Heart right ventricle (tissue), 16 donors: ENCODE measurements at places on chromosomes 6 and 20. TPM values are rescaled to one million over a fixed set of nuclear protein-coding genes. Genes with fewer than 3 reads are reported as not detected.

GRCh38 chr6:152948150-152948768 lies 34.6 kb downstream of the FBXO5 start:
- DNase-seq: peak; percentile 7

- DNase-seq: no peak
Observed at GRCh38 chr6:163249651-163250101, 164.8 kb upstream of the QKI start.

GRCh38 chr6:117557951-117558350 lies 44.4 kb downstream of the GOPC start:
- DNase-seq: no peak

DNA sequence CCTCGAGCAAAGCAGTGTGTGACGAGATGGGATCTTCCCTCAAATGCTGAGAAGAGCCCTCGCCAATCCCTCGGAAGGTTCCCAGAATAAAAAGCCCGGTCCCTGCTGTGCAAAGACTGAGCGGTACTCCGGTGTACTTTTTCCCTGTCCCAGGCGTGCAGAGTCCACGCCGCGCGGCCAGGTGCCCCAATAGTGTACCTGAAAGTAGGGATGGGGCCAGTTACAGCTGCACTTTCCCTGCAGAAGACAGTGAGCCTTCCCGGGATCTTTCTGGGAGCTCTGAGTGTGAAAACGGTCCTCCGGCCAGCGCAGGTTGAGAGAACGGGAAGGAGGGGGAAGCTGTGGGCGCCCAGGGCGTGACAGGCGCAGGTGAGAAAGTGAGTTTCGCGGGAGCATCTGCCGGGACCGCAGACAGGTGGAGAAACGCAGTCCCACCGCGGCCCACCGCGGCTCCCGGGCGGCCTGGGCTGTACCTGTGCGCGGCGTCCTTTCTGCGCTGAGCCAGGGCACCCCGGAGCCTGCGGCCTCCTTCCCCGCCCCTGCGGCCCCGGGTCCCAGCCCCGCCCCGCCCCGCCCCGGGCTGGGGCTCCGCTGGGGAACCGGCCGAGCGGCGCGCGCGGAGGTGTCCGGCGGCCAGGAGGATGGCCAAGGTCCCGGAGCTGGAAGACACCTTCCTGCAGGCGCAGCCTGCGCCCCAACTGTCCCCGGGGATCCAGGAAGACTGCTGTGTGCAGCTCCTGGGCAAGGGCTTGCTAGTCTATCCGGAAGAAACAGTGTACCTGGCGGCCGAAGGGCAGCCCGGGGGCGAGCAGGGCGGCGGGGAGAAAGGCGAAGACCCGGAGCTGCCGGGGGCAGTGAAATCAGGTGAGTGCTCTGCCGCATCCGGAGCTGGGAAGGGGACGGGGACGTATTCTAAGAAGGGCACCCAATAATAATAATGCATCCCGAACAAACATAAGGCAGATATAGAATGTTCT lies at the start of gene RFX6:
RFX6 (plus strand) TSS at position 608 of the 977 bp plus-strand sequence; CDS start at position 642, 34 bp downstream.
- no peak for DNase-seq

PGM3 gene
- polyA plus RNA-seq: 5.3 TPM

GRCh38 chr20:10733122-10733521 lies 59.3 kb upstream of the JAG1 start:
- DNase-seq: no peak

POU5F1 gene
- polyA plus RNA-seq: 1.3 TPM

- DNase-seq: no peak
Observed at GRCh38 chr6:74534465-74535211, 671.2 kb downstream of the COL12A1 start.

DNA sequence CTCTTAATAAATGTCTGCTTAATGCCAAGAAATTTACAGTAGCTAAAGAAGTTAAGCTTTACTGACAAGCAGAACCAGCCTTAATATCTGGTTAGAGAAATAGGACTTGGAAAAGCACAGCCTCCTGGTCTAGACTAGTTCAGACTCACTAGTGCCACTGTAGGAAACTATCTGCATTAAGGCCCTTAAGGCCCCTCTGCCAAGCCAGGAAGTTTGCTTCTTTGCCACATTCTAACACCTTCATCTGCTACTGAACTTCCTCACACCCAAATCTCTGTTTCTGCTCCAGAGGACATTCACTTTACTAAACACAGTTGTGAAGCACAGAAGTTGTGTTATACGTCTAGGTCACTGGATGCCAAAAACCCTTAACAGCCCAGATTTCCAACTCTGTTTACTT lies 302.8 kb downstream of the BTBD9 start:
- no peak for DNase-seq

- no peak for DNase-seq
Observed at GRCh38 chr6:69129046-69129445, 494.0 kb downstream of the ADGRB3 start.

DNA sequence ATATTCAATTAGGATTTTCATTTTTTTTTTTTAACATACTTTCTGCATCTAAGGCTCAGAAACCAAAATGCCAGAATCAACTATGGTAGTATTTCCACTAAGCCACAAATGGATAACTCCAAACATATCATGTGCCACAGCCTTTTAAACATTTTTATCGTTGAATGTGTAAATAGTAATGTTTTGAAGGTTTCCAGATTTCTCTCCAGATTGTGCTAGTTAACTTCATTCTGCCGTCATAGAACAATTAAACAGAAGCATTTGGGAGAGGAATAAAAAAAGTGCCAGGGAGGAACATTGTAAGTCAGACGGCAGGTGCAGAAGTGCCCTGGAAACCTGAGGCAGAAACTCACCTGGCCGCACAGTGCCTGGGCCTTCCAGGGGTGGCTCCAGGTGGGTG lies 23.6 kb downstream of the SMOC2 start:
- no peak for DNase-seq

GRCh38 chr20:37622728-37623127 lies 71.1 kb upstream of the CTNNBL1 start:
- no peak for DNase-seq

- no peak for DNase-seq
Observed at GRCh38 chr20:16206817-16207216, 366.4 kb downstream of the KIF16B start.

GRCh38 chr20:47243532-47244305 lies 112.8 kb downstream of the ZMYND8 start:
- no peak for DNase-seq

CD83 gene
- polyA plus RNA-seq: 0.80 TPM

PSMG4 gene
- 14.0 TPM for polyA plus RNA-seq

- DNase-seq: no peak
Observed at GRCh38 chr6:46863791-46864190, 57.9 kb downstream of the ADGRF5 start.

DNA sequence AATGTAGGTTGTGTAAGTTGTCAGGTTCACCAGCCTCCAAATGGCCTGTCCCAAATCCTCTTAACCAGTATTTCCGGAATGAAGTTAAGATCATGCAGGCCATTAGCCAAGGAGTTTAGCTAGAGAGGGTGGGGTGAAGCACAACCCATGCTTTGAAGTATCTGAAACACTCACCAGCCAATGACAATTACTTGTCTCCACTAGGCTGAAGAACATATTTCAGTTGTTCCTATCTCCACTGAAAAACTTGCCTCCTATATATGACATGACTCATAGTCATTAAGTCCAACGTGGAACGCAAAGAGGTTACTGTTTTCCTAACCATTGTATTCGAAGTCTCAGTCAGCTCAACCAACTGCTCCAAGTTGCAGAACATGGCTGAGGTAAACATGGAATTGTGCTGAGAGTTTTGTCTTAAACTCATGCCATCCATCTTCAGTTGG lies 37.4 kb upstream of the TNFAIP3 start:
- no peak for DNase-seq
